LHCN-M2 (cell line): ENCODE measurements at places on chromosomes 16 and 17. TPM values are rescaled to one million over a fixed set of nuclear protein-coding genes. Genes with fewer than 3 reads are reported as not detected.

GRCh38 chr16:86018071-86018470 is 119.1 kb downstream of the IRF8 start:
- no peak for DNase-seq

- DNase-seq: no peak
Observed at GRCh38 chr17:79789943-79790804, 6.7 kb downstream of the CBX8 start.

- no peak for DNase-seq
Observed at GRCh38 chr17:394718-395095, 42.1 kb upstream of the RPH3AL start.

FHOD1 gene
- total RNA-seq: 27.0 and 29.7 TPM in 2 replicates

- DNase-seq: no peak
Observed at GRCh38 chr16:75326333-75326732, 74.9 kb upstream of the BCAR1 start.
